ENCODE measurements at places on chromosomes 16 and 17. TPM values are rescaled to one million over a fixed set of nuclear protein-coding genes. Genes with fewer than 3 reads are reported as not detected.

Gene OSGIN1
- total RNA-seq = 1.7 TPM

Gene GNGT2
- not detected for total RNA-seq

Gene NLRP1
- 49.3 TPM for total RNA-seq

DNA sequence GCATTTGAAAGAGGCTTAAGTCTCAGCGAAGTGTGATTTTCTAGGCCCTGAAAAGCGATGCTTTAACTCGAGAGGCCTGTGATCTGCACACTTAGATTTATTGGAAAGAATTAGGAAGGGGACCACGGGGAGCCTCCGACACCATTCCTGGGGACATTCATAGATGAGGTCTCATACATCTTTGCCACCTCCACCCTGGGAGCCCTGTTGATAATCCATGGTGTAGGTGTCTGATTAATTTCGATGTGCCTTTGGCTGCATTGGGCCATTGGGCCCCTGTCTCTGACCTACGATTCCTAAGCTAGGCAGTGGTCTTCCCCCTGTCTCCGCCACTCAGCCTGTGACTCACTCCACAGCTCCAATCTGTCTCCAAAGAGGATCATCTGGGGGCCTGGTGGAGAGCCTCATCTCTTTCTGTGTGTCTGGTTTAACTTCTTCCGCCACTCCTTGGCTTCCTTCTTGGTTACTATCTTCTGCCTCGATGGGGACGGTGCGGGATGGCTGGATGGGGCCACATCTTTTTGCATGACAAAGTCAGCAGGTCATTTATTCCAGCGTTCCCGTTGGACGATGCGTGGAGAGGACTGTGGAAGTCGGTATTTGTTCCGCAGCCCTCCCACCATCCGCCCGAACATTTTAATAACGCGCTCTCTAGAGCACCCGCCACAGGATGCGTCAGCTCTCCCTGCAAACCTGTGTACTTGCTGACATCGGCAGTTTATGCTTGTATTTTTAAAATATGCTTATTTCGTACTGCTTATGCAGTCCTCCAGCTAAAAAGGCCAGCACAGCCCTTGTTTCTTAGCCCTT lies 109.3 kb downstream of the IRX3 start:
- no peak for DNase-seq
- H3K27ac ChIP-seq = no peak overlapping the region
- H3K27me3 ChIP-seq = peaks cover 4% of the 10 kb centered on the region
- H3K4me3 ChIP-seq = no peak overlapping the region

GRCh38 chr16:73018821-73019456 lies 29.0 kb downstream of the ZFHX3 start:
- no peak for DNase-seq
- peaks cover 35% of the 10 kb centered on the region for H3K4me1 ChIP-seq
- no peaks in the 10 kb centered on the region for H3K27me3 ChIP-seq
- H3K36me3 ChIP-seq = no peaks in the 10 kb centered on the region
- peak overlapping the region; percentile 35 for H3K27ac ChIP-seq

All from SJSA1 (cell line).